Retinal pigment epithelial cell (primary cell): ENCODE measurements at places on chromosomes 7 and 10.

DNA sequence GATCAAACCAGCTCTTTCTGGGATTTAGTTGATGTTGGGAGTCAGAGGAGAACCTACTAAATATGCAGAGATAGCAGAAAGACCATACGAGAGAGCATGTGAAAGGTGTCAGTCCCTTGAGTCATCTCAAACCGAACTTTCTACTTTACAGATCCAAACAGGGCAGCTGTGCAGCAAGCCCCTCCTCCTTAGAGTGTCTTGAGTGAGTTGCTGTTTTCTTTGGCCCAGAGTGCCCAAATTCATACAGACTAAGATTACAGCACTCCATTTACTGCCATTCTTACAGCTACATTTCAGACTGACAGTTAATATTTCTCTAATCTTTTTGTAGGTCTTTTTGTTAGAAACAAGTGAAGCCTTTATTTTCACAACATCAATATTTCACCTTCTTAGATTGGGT, 53.4 kb downstream of the NRCAM start:
- no peak for DNase-seq

DNA sequence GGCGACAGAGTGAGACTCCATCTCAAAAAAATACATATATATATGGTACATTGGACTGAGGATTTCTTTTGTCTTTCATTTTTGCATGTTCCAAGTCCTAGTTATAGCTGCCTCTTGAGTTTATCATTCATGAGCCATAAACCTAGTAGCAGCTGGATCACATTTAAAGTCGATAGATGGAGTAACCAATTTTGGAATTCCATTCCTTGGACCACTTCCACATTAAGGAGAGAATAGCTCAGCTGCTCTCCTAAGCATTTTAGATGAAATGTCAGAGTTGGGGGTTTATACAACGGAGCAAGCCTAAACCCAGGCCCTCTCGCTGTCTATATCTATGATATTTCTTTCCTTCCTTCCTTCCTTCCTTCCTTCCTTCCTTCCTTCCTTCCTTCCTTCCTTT, 141.2 kb downstream of the LYZL1 start:
- DNase-seq = no peak

DNA sequence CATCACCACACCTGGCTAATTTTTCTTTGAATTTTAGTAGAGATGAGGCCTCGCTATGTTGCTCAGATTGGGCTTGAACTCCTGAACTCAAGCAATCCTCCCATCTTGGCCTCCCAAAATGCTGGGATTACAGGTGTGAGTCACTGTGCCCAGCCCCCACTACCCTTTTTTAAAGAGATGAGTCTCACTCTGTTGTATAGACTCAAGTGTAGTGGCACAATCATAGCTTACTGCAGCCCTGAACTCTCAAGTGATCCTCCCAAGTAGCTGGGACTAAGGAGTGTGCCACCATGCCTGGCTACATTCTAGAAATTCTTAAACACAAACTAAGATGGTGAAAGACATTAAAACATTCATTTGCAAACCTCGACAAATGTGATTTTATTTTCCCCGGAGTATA, 12.6 kb downstream of the SYPL1 start:
- no peak for DNase-seq

- DNase-seq = no peak
Observed at GRCh38 chr10:31760674-31761081, 168.0 kb downstream of the ARHGAP12 start.

- no peak for DNase-seq
Observed at GRCh38 chr10:15842556-15843169, 17.6 kb downstream of the MINDY3 start.

GRCh38 chr10:8104005-8104404, 49.5 kb downstream of the GATA3 start:
- DNase-seq = no peak

DNA sequence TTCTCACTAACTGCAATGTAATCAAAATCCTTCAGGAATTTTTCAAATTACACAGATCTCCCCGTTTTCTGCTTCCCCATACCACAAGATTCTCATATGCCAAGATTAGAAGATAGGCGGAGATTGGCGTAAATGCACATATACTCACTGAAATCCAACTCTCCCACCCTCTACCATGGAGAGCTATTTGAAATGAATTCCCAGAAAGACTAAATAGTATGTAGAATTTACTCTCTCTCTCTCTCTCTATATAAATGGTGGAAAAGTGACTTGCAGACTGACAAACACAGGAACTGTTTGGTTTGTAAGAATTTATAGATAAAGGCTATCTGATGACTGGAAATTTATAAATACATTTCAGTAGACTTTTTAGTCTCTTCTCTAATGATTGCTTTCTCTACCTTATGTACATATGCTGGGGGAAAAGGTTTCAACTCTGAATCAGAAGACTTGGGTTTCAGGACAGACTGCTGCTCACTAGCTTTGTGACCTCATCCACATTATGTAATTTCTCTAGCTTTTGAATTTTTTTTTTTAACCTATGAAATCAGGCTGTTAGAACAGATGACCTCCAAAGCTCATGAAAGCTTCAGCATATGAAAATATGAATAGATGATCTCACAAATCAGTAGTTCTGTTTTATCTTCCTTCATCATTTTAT, 67.8 kb upstream of the CSTF2T start:
- DNase-seq = no peak

DNA sequence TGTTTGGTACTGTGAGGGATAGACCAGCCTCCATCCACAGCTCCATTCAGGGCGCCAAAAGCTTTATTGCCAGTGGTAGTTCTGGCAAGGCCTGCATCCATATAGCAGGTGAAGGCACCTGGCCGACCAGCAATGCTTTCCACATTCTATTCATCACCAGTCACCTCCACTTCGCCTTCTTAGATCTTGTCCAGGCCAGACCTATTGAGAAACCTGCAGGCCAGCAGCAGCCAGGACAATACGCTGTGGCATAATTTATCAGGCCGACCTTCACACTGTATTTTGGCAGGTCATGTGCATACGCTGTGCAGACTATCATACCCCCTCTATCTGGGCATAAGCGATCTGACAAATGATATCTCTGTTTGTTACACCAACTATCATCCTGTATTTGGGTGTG, 15.2 kb upstream of the KNDC1 start:
- DNase-seq = no peak
